ENCODE measurements at places on chromosomes 5 and 9.

DNA sequence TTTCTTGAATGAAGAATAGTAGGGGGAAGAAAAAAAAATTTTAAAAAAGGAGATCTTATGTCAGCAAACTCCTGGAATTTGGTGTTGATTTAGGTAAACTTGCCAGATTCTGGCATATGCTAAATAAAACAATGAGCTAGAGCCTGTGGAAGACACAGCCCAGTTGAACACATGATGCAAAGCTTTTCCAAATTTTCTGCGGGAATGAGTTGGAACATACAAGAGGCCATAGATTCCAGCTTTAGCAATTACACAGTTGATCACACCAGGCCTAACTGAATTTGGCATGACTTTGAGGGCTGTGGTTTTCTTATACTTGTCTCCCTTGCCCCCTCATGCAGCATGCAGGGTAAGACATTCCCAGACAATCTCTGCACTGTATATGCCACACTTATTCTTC is 297.0 kb downstream of the SH3GL2 start:
- no peak for DNase-seq

- no peak for DNase-seq
Observed at GRCh38 chr5:90881626-90882150, 323.1 kb downstream of the ADGRV1 start.

GRCh38 chr5:157248821-157249470 is 17.0 kb upstream of the CYFIP2 start:
- DNase-seq, result peak; percentile 63

GRCh38 chr5:78757269-78758053 is 108.9 kb upstream of the LHFPL2 start:
- DNase-seq, result no peak

GRCh38 chr9:28779243-28779642 is 1206.0 kb upstream of the C9orf72 start:
- no peak for DNase-seq

GRCh38 chr9:135662758-135663450 is at the start of gene LCN9:
Gene LCN9 (plus strand): TSS chr9:135663309. CDS start chr9:135663322, 13 bp downstream.
- DNase-seq, result no peak

GRCh38 chr9:121909111-121909510 is 184.0 kb downstream of the TTLL11 start:
- no peak for DNase-seq

DNA sequence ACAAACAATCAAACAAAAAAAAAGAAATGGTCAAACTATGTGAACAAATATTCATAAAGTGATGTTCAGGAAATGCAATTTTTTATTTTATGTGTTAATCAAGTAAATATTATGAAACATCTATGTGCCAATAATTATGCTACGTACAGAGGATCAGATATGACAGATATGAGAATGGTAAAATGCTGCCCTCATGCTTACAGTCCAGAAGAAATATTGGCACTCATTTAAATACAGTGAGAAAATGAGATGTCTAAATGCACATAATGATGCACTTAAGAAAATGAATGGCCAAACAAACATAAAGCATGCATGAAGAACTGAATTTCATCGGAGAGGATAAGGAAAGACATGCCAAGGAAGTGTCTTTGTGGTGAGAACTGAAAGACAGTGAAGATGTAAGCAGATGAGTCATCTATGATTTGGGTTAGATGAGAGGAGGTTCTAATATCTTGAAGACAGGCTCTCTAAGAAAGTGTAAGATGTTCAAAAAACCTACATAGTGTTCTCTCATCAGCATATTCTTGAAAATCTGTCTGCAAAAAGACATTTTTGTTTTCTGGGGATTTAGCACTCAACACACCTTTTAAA is 1231.1 kb upstream of the ACO1 start:
- DNase-seq, result no peak

GRCh38 chr5:85604378-85604777 is 1013.4 kb upstream of the COX7C start:
- no peak for DNase-seq

GRCh38 chr5:132011622-132012343 is at the start of gene ACSL6:
Gene ACSL6 (minus strand): TSS chr5:132011658. CDS start chr5:132011553, 105 bp downstream.
- DNase-seq, result peak; percentile 50

GRCh38 chr9:125121146-125121545 is 22.2 kb downstream of the SCAI start:
- no peak for DNase-seq

DNA sequence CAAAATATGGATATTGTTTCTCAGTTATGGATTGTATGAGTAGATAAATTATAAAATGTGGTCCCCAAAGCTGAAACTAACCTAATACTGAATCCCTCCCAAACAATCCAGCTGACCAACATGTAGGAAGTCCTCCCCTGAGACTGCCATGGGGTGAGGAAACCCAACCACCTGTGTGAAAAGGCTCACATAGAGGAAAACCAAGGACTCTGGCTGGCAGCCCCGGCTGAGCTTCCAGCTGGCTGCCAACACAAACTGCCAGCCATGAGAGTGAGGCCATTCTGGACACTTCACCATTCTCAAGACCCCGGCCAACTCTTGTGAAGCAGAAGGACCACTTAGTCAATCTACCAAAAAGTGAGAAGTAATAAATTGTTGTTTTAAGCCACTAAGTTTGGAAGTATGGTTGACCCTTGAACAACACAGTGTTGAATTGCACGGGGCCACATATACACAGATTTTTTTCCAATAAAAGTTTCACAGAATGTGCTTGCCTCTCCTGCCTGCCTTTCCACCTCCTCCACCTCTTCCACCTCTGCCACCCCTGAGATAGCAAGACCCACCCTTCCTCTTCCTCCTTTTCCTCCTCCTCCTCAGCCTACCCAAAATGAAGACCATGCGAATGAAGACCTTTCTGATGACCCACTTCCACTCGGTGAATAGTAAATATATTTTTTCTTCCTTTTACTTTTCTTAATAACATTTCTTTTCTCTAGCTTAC is 15.3 kb upstream of the NRG2 start:
- no peak for DNase-seq

GRCh38 chr5:72847989-72848473 is 31.6 kb downstream of the TNPO1 start:
- peak; percentile 85 for DNase-seq

- no peak for DNase-seq
Observed at GRCh38 chr5:42360056-42360455, 63.2 kb upstream of the GHR start.

GRCh38 chr5:139180850-139181249 is 17.3 kb downstream of the SIL1 start:
- no peak for DNase-seq

GRCh38 chr5:112737070-112737462 is 619 bp upstream of the APC start:
- DNase-seq, result peak; percentile 1

GRCh38 chr5:58016358-58016757 is 443.5 kb downstream of the PLK2 start:
- DNase-seq, result no peak

- DNase-seq, result no peak
Observed at GRCh38 chr5:141871870-141872269, 6.3 kb downstream of the PCDH1 start.

DNA sequence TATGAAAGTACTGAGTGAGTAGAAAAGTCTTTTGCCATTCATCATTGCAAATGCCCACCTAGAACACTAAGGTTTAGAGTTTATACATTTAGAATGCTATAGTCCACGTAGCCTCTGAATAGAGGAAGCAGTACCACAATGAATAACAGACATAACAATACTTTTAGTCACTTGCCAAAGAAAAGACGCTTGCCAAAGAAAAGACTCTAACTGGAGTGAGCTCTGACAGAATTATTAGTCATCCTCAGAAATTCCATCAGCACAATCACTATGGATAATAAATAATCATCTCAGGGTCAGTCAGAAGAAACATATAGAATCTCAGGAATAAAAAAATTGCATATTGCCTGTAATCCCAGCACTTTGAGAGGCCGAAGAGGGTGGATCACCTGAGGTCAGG is 168.5 kb upstream of the TARS1 start:
- no peak for DNase-seq

GRCh38 chr5:97635553-97635952 is 452.5 kb upstream of the RIOK2 start:
- no peak for DNase-seq

- no peak for DNase-seq
Observed at GRCh38 chr5:127872494-127872893, 169.3 kb downstream of the CCDC192 start.

DNA sequence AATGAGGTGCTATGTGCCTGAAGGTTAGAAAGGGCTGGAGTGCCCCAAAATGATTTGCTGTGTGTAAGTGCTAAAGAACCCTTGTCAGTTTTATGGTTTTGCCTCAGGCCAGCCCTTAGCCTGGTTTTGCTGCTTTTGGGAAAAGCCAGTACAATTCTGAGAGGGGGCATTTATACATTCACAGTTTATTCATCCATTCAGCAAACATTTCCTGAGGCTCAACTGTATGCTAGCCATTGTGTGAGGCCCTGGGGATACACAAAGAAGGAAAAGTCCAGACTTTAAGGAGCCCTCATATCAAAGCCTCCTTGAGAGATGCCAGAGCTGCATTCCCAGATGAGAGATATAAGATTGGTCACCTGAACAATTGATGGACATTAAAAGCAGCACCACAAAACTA is 115.2 kb upstream of the PLCXD3 start:
- no peak for DNase-seq

DNA sequence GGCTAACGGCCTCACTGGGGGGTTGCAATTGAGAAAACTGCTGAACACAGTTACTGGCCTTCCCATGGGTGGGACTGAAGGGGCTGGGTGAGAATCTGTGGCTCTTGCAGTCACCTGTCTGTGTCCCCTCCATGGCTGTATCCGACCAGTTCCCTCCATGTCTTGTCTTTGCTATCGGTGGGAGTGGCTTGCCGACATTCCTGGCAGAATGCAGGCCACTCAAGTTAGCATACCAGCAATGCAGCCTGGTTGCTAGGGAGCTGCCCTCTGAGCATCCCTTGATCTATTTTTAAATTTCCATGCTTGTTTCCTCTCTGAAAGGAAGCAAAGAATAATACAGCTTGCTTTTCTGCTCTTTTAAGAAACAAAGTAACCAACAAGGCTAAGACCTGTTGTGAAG is 1509.7 kb upstream of the WWC1 start:
- no peak for DNase-seq

GRCh38 chr9:2017331-2018161 is 2.4 kb downstream of the SMARCA2 start:
- DNase-seq, result peak; percentile 88

GRCh38 chr5:11734369-11734768 is 169.9 kb downstream of the CTNND2 start:
- DNase-seq, result no peak

GRCh38 chr9:129639756-129640085 is 2.2 kb downstream of the ASB6 start:
- no peak for DNase-seq

GRCh38 chr5:132260051-132260450 is 2.6 kb downstream of the PDLIM4 start:
- DNase-seq, result no peak

DNA sequence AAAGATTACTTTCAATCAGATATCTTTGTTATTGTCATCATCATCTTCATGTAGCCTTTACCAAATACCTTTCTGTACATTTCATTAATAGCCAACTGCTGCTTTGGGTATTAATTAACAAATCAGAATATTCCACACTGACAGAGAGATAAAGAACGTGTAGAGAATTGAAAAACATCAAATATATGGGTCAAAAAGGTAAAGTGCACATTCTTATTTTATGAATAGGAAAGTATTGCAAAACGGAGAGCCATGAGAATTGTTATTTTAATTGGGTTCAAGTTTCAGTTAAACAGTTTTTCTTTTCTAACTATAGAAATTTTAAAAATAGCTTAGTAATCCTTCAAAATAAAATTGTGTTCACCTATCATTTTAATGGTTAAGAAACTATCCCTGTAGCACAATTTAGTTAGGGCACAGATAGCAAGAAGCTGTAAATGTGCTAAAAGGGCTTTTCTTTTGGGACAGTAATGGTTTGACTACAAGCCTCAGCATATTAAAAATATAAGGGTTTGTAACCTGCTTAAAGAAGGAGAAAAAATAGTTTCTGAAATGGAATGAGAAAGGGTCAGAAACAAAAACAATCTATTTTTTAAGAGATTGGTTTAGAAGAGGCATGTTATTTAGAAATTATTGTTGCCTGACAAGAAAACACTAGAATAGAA is 62.9 kb downstream of the PDE4D start:
- DNase-seq, result no peak

DNA sequence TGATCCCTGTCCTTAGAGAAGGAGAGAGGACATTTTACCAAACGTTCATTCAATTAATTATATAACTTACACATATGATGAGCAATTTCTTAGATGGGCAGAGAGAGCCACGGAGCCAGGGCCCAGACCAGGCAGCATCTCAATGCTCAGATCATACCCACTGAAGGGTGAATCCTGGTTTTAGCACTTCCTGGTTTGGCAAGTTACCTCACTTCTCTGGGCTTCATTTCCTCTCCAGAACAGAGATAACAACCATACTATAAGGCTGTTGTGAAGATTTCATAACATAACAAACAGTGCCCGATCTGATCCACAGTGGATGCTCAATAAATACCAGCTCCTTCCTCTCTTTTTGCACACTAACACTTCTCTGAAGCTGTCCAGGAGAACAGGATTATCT is 271.1 kb downstream of the DENND1A start:
- DNase-seq, result no peak

DNA sequence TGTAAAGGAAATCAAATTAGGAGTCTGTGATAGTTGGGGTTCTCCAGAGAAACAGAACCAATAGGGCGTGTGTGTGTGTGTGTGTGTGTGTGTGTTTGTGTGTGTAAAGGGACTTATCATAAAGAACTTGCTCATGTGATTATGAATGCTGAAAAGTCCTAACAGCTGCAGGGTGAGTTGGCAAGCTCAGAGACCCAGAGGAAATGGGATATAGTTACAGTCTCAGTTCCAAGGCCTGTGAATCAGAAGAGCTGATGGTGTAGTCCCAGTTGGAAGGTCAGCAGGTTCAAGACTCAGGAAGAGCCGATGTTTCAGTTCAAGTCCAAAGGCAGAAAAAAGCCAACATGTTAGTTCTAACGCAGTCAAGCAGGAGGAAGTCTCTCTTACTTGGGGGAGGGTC is 214.2 kb downstream of the ELAVL2 start:
- DNase-seq, result no peak

DNA sequence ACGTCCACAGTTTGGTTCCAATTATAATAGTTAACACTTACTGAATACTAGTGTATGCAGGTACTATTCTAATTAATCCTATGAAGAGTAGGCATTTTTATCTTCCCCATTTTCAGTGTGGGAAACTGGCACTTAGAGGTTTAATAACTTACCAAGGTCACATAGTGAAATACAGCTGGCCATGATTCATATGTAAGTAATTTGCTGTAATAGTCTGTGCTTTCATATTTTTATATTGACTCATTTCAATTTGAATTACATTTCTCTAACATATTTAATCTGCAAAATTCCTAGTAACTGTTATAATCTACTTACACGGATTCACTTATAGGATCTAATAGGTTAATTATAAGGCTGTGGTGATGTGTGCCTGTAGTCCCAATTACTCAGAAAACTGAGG is 19.4 kb downstream of the CCNH start:
- no peak for DNase-seq

- DNase-seq, result no peak
Observed at GRCh38 chr5:138629392-138629791, 54.2 kb upstream of the HSPA9 start.
